Fibroblast of skin of scalp (primary cell): ENCODE measurements at places on chromosomes 11 and 22.

DNA sequence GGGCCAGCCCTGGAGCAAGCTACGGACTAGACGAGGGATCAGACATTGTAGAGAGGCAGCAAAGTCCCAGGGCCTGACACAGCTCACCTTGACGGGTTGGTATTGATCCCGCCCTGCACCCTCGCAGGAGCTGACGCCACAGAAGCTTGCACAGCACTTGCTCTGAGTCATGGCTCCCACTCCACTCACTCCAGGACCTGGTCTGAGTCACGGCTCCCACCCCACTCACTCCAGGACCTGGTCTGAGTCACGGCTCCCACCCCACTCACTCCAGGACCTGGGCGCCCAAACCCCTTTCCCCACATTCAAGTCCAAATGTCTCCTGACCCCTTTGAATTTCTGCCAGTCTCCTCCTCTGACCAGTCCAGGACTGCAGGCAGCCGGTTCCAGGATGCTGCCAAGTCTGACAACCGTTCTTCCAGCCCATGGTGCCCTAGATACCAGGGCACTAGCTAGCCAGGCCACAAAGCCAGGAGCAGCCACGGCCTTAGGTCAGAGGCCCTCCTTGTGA is 6.0 kb upstream of the PNPLA5 start:
- no peak for DNase-seq

GRCh38 chr22:45828841-45829240 is 148.1 kb downstream of the WNT7B start:
- peak; percentile 51 for DNase-seq

GRCh38 chr11:96314326-96315020 is 28.5 kb downstream of the MAML2 start:
- DNase-seq, result peak; percentile 74

- no peak for DNase-seq
Measured at GRCh38 chr11:2890466-2891294, 5.1 kb upstream of the CDKN1C start.

GRCh38 chr11:21254055-21254454 is 584.7 kb downstream of the NELL1 start:
- DNase-seq, result no peak
